ENCODE measurements at places on chromosomes 7 and 10. TPM values are rescaled to one million over a fixed set of nuclear protein-coding genes. Genes with fewer than 3 reads are reported as not detected.

The EDRF1 gene
- total RNA-seq: 19.7 TPM

The ELFN1 gene
- 1.1 TPM for total RNA-seq

The ARHGAP22 gene
- 6.2 TPM for total RNA-seq

The CAV1 gene
- 514 TPM for total RNA-seq

The MYO1G gene
- 0.34 TPM for total RNA-seq

The C10orf53 gene
- not detected for total RNA-seq

The GPR158 gene
- 4.6 TPM for total RNA-seq

The LGI1 gene
- total RNA-seq: not detected

The CCDC3 gene
- total RNA-seq: 1.1 TPM

DNA sequence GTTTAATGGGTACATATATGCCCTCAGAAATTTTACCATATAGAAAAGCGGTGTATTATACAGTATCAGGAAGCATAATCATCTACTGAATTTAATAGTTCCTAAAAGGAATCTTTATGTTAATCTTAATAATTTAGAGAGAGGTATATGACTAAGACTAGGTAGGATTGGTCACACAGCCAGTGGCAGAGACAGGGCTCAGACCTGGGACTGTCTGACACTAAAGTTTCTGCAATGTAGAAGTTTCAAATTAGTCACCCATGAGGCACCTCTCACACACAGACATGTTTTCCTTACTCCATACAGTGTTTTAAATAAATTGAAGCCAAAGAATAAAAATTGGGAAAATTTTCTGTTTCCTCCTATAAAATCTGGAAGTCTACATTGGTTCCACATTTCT, 72.8 kb upstream of the ADRA2A start:
- no peak for DNase-seq

DNA sequence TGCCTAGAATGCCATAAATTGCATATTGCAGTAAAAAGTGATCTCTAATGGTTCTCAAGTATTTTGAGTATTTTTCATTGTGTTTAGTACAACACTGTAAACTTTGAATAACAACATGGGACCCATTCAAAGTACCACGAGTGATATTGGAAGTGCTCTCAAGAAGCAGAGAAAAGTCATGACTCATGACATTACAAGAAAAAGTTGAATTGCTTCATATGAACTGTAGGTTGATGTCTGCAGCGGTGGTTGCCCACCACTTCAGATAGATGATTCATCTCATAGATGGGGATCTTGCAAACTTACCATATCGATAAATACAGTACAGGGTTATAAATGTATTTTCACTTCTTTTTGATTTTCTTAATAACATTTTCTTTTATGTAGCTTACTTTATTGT, 33.9 kb downstream of the ENTPD1 start:
- no peak for DNase-seq

DNA sequence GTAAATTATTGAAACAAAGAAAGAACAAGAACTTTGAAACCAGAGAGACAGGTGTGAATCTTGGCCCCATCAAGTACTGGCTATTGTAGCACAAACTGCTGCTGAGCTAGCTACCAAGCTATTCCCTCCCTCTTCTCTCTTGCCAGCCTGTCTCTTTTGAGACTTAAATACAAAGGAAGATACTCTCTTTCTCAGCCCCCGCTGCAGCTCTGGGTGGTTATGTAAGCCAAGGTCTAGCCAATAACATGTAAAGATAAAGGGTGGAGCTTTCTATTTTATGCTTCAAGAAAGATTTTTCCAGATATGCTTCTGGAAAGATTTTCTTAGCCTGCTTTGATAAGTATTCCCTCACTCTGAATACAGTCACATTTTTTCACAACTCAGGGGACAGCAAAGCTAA, 17.2 kb downstream of the BAZ1B start:
- DNase-seq: no peak

- DNase-seq: no peak
Measured at GRCh38 chr10:22686347-22686746, 28.0 kb downstream of the PIP4K2A start.

GRCh38 chr10:101832325-101832771, 11.3 kb downstream of the KCNIP2 start:
- no peak for DNase-seq

DNA sequence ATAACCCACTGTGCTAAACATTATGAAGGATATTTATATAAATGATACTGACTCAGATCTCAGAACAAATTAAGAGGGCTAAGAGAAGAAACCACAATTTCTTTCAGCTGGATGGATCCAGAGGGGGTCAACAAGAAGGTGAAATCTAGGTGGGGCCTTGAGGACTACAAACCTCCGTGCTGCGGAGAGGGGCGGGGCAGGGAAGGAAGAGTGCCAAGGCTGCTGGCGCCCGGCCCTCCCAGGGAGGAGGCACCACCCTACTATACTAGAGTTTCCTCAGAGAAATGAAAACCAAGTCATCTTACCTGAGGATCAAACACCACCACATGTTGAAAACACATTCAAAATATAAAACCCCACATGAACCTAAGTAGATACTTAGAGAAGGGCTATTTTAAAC, 29.3 kb upstream of the CRYGN start:
- no peak for DNase-seq

DNA sequence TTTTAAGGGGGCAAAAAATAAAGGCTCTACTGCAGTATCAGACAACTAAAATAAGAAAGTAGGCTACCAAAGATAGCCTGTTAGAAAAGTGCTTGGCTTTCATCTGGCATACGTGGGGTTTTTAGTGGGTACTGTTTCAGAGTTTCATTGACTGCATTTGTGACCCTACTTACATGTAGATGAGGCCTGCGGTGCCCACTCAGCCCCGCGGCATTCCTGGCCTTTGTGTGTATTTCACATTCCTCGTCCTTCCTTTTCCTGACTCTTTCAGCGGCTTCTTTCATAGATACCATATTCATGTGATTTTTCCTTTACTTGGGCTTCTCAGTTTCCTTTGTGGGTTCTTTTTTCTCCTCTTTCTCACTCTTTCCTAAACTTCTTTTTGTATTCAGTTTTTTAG, 50.7 kb downstream of the UBE3C start:
- DNase-seq: no peak

DNA sequence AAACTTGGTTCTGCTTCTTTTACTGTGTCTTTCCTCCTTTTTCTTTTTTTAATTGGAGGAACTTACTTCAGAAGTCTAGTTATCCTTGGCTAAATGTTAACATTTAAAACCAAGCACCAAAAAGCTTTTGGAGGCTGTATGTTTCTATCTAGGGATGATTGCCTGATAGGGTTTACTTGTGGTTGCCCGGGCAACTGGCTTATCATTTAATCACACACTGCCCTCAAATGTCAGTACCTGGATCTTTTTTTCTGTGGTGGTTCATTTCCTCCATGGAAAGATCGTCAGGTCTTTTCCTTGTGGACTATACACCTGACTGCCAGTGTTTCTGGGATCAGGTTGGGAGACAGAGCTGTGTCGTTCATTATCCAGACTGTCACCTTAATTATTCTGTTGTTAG, 173.2 kb downstream of the WNT2 start:
- no peak for DNase-seq

GRCh38 chr7:7654964-7655715, 14.6 kb downstream of the UMAD1 start:
- no peak for DNase-seq

- DNase-seq: no peak
Measured at GRCh38 chr10:45199205-45199740, 116.1 kb downstream of the OR13A1 start.

- peak; percentile 27 for DNase-seq
Measured at GRCh38 chr10:117134306-117135025, 3.6 kb downstream of the VAX1 start.
